Hepatocyte (in vitro differentiated cells): ENCODE measurements at places on chromosomes 3 and 15.

GRCh38 chr15:74835312-74835823 is 7.6 kb downstream of the ULK3 start:
- peak; percentile 68 for DNase-seq

GRCh38 chr3:194134231-194134756 is 1.7 kb upstream of the HES1 start:
- no peak for DNase-seq

- DNase-seq = no peak
Observed at GRCh38 chr15:101043911-101044624, 124.9 kb downstream of the LRRK1 start.

DNA sequence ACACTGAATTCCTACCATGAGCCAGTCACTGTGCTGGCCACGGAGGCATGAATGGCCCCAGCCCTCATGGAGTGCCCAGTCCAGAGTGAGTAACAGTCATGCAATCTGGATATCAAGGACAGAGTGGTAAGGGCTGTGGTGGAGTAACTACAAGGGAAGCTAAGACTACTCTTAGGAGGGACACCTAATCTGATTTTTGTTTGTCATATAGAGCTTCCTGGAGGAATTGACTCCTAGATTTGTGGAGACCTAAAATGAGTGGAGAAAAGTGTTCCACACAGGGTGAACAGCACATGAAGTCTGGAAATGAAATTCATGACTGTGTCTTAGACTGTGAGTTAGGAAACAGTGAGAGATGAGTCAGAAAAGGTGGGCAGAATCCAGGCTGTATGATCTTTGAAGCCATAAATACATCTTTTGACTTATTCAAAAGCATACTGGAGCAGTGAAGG is 219.9 kb downstream of the NFKBIZ start:
- peak; percentile 42 for DNase-seq

DNA sequence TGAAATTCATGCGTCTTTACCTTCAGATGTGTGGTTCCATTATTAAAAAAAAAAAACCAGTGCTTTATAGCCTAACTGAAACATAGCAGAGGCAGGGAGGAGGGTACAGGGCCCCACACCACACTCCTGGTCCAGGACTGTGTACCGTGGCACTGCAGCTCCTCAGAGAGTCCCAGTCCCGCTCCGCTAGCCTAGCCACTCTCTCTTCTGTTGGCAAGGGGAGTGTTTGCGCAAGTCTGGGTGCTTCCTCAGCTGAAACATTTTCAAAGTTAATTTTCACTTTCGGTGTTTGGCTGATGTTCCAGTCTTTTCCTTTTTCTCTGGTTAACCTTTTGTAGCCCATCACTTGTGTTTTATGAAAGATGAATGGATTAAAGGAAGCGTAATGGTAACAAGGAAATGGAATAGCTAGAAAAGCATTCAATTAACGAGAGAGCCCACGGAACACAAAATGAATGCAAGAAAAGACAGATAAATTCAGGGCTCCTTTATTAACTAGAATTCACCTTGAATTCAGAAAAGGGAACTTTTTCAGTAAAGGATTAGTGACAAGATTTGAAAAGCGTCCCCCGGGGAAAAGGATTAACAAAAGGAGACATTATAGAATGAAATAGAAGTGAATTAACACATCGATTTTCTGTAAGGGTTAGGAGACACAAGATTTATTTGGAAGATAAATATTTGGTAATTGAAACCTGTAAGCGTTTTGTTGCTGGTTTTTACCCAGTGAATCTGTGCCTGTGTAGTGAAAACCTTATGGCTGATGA is 177.0 kb downstream of the CACNA2D3 start:
- DNase-seq = no peak

DNA sequence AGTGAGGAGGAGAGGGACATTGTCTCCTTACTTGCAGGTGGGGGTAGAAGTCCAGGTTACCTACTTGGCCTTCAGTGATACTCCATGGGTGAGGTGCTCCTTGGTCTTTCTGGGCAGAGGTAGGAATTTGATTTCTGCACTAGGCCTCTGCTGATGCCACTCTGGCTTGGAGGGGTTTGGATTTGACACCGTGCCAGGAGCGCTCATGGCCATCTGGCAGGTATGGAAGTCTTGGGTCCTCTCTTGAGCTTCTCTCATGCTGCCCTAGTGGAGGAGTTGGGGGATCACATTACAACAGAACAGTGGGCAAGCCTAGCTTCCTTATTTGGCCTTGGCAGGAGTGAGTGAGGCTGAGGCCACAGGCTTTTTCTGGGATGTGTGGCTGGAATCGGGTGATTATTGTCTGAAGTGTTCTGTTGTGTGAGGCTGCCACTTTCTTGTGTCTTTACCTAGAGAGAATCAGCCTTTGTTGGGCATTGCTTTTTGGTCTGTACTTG is 525.0 kb downstream of the GABRG3 start:
- DNase-seq = no peak
